ENCODE measurements at places on chromosomes 5 and 9.

- no peak for DNase-seq
These were observed 11.0 kb upstream of the IRF1 start for GRCh38 chr5:132501629-132501956.

GRCh38 chr9:105887679-105888078, 193.3 kb downstream of the TMEM38B start:
- DNase-seq, result peak; percentile 48

GRCh38 chr5:159005062-159005461, 94.7 kb downstream of the EBF1 start:
- no peak for DNase-seq

DNA sequence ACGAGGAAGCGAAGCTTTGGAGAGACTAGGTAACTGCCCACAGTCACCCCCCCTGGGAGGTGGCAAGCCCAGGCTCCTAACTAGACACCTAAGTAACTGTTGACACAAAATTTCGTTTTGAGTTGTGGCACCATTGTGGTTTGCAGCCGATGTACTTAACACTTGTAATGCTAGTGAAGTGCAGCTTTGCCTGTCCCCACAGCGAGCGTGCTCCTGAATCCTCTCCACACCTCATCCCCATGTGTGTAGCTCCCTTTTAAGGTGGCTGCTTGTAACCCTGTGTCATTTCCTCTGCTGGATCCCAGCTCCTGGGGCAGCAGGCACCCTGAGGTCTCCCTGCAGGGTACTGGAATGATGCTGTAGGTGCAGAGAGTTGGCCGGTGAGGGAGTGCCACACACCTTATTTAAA, 114.9 kb downstream of the TRIO start:
- no peak for DNase-seq

DNA sequence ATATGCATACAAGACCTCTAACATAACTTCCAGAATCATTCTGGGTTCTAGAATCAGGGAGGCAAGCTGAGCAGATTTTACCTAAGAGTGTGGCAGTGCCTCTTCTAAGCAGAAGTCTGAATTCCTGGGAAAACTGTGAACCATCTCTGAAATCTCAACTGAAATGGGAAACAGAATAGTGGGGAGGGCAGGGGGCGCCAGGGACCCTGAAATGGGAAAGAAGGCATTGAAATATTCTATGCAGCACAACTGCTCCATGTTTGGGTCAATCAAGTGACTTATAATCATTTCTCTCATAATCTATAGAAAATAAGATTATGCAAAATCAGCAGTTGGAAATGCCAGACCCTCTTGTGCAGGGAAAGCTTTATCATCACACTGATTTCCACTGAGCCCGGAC, 156.1 kb downstream of the EBF1 start:
- DNase-seq, result no peak

DNA sequence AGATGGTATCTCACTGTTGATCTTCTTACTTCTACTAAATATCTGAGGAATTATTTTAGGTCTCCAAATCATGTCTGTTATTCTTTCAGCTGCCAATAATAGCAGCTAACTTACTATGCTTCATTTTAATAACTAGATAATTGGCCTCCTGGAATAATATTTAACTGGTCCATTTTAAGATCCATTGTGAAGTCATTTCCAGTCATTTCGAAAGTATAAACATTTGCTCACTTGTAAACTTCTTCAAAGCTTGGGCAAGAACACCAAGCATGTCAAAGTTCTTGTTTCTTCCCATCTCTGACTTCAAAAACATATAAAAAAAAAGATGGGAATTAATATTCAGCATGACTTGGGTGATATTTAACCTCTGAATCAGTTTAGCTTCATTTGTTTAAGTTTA, 61.4 kb upstream of the MRPS30 start:
- DNase-seq, result no peak

- no peak for DNase-seq
These were observed 50.8 kb downstream of the ITGA1 start for GRCh38 chr5:52838326-52839015.

- DNase-seq, result no peak
These were observed 37.1 kb downstream of the DMRT2 start for GRCh38 chr9:1087120-1087881.

DNA sequence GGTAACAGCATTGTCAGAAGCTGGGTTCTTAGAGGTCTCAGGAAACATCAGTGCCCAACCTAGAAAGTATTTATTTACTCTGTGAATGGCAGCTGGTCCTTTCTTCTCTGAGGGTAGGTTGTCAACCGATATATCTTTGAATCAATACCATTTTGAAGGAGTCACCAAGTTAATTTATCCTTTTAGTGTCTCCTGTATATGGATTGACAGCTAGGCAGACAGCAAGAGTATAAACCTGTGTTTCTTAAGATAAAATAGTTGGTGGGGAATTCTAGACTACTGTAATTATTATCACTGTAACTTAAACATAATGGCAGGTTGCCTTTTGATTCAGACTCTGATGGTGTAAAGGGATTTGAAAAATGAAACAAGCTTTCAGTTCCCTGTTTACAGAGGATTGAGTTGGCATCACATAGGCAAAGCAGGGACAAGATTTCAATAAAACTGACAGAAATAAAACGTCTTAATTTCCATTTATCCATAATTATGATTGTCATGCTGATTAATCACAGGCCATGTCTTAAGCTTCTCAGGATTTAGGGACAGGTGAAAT, 190.8 kb upstream of the HAPLN1 start:
- DNase-seq, result peak; percentile 13

DNA sequence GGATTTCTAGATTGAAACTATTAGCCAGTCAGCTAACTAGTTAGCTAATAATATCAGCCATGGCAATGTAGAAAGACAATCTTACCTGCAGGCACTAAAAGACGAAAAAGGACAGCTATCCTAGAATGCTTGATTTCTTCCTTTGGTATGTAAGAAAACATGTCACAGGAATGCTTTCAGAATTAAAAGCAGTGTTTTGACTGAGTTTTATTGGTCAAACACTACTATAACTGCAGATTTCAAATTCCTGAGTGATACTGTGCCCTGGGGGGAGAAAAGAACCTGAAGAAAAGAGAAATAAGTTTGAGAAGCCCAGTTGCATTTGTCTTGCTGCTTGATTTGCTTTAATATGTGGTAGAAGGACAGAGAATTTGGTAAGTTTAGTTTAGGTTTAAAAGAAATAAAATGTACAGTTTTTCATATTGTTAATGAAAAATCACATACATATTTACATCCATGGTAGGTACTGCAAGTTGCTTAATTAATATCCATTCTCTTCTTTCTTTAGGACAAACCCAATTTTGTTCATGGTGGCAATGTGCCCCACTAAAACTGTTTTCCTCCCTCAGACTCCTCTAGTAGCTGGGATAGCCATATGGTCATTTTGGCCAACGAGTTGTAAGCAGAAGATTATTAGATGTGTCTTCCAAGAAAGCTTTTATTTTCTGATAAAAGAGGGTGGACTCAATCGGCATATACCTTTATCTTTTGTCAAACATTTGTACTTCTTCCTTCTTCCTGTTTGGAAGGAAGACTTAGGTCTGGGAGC, 4.3 kb upstream of the FAM169A start:
- no peak for DNase-seq

DNA sequence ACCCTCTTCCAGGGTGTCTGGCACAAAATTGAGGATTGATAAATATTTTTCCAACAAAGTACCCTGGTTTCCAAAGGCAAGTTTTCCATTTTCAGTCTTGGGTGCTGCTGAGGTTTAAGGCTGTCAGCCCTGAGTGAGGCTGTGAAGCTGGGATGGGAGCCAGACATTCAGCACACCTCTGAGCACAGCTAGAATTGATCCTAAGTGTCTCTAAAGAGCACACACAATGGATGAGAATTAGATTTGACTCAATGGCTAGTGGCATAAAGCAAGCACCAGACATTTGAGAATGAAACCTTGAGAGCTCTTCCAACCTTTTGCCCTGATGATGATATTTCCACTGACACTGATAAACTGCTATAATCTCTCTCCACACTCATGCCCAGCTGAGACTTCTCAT, 131.5 kb downstream of the MARCHF11 start:
- no peak for DNase-seq

DNA sequence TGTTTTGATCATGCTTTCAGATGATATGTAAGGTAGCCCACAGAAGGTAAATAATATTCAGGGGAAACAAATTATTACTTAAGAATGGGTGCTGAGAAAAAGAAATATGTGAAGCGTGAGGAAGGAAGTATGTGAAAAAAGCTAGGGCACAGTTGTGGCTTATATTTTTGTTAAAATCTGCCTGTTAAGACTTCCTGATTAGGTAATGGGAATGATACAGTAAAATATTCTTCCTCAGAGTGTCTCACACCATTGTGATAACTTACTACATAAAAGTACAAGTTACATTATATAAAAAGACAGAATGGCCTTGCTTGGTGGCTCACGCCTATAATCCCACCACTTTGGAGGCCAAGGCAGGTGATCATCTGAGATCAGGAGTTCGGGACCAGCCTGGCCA, 18.7 kb upstream of the PARP8 start:
- no peak for DNase-seq

DNA sequence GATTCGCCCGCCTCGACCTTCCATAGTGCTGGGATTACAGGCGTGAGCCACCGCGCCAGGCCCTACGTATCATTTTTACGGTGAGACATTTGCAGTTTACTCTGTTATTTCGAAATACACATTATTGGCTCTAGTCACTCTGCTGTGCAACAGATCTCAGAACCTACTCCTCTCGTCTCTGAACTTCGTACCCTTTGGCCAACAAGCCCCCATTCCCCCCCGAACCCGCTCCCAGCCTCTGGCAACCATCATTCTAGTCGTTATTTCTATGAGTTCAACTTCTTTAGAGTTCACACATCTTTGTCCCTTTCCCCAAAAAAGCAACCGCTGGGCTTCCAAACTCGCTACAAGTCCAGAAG, 735 bp downstream of the PTGR1 start:
- no peak for DNase-seq

DNA sequence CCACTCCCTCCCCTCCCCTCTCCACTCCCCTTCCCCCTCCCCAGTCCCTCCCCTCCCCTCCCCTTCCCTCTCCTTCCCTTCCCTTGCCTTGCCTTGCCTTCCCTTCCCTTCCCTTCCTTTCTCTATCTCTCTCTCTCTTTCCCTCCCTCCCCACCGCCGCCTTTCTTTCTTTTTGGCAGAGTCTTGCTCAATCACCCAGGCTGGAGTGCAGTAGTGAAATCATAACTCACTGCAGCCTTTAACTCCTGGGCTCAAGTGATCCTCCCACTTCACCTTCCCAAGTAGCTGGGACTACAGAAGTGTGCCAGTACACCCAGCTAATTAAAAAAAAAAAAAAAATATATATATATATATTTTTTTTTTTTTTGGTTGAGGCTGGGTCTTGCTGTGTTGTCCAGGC, 45.5 kb downstream of the IL31RA start:
- no peak for DNase-seq

GRCh38 chr9:68546596-68547390, 6.1 kb upstream of the TMEM252 start:
- DNase-seq, result no peak

DNA sequence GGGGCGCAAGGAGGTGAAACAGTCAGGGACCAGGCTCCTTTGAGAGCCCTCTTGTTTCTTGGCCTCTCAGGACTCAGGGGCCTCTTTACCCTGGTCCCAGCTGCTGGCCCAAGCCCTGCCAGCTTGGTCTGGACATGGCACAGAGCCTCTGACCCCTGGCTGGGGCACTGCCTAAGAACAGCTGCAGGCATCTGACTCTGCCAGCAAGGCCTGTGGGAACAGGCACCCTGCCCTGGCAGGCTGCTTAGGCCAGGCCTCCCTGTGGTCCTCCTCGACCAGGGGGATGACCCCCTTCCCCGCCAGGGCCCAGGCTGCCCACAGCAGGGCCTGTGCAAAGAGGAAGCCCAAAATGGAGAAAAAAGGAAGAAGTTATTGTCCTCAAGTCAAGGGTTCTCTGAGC, 25.5 kb downstream of the OLFML2A start:
- no peak for DNase-seq

- no peak for DNase-seq
These were observed 92.7 kb upstream of the CACNA1B start for GRCh38 chr9:137784641-137785513.

DNA sequence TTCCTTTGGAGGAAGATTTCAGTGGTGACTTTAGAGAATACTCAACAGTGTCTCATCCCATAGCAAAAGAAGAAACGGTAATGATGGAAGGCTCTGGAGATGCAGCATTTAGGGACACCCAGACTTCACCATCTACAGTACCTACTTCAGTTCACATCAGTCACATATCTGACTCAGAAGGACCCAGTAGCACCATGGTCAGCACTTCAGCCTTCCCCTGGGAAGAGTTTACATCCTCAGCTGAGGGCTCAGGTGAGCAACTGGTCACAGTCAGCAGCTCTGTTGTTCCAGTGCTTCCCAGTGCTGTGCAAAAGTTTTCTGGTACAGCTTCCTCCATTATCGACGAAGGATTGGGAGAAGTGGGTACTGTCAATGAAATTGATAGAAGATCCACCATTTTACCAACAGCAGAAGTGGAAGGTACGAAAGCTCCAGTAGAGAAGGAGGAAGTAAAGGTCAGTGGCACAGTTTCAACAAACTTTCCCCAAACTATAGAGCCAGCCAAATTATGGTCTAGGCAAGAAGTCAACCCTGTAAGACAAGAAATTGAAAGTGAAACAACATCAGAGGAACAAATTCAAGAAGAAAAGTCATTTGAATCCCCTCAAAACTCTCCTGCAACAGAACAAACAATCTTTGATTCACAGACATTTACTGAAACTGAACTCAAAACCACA, 67.4 kb downstream of the VCAN start:
- DNase-seq, result no peak

DNA sequence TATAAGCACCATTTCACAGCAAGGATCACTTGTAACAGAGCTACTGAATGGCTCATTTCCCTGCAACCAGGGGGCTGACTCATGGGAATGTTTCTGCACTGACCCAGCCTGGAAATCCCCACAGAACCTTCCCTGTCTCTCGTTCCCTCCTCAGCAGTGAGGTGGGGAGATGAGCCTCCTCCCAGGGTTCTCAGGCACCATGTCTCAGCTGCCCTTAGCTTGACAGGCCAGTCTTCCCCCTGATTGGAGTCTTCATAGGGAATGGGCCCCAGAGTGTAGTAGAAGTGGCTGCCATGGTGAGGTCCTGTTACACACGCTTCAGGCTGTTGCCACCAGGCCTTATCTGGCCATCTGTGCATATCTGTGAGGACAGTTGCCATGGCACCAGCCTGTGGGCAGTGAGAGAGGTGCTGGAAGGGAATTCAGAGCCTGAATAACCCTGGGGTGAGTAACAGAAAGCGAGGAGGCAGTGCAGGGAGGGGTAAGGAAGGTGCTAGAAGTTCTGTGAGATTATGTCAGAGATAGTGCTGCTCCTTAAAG, 324.4 kb downstream of the ENC1 start:
- no peak for DNase-seq

GRCh38 chr5:126851501-126852011, 74.6 kb downstream of the LMNB1 start:
- no peak for DNase-seq

- peak; percentile 86 for DNase-seq
These were observed 29.6 kb downstream of the MAML1 start for GRCh38 chr5:179762079-179762780.
